ENCODE measurements at places on chromosomes 4 and X. TPM values are rescaled to one million over a fixed set of nuclear protein-coding genes. Genes with fewer than 3 reads are reported as not detected.

GRCh38 chrX:44675362-44676024 is 132.8 kb upstream of the FUNDC1 start:
- DNase-seq: peak; percentile 83

DNA sequence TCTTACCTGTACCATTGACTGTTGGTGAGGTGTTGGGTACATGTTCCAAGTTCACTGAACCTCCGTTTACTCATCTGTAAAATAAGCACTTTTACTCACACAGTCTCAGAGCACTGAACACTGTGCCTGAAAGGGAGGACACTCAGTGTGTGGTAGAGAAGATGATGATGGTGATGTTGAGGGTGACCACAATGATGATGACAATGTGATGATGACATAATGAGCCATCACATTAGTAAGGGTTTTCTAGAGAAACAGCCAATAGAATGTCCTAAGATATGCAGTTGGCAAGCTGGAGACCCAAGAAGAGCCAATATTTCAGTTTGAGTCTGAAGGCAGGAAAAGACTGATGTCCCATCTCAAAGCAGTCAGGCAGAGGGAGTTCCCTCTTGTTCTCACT is 315.4 kb upstream of the IGFBP7 start:
- no peak for DNase-seq

Gene LUZP4
- total RNA-seq: not detected

GRCh38 chrX:896256-896655 is 265.7 kb downstream of the SHOX start:
- DNase-seq: no peak

DNA sequence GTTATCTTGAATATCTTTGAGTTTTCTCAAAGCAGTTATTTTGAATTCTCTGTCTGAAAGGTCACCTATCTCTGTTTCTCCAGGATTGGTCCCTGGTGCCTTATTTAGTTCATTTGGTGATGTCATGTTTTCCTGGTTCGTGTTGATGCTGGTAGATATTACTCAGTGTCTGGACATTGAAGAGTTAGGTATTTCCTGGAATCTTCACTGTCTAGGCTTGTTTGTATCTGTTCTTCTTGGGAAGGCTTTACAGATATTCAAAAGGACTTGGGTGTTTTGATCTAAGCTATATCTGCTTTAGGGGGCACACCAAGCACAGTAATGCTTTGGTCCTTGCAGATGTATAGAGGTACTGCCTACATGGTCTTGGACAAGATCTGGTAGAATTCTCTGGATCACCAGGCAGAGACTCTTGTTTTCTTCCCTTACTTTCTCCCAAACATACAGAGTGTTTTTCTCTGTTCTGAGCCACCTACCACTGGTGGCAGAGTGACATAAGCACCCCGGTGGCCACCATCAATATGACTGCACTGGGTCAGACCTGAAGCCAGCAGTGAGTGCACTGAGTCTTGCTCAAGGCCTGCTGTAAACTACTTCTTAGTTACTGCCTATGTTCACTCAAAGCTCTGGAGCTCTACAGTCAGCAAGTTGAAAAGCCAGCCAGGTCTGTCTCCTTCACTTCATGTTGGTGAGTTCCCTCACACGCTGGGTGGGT is 193.5 kb upstream of the AMOT start:
- no peak for DNase-seq

Gene CXCL1
- 0.23 TPM for total RNA-seq

Gene CXCR3
- not detected for total RNA-seq

- DNase-seq: no peak
Measured at GRCh38 chr4:130035391-130035790, 939.4 kb downstream of the C4orf33 start.

DNA sequence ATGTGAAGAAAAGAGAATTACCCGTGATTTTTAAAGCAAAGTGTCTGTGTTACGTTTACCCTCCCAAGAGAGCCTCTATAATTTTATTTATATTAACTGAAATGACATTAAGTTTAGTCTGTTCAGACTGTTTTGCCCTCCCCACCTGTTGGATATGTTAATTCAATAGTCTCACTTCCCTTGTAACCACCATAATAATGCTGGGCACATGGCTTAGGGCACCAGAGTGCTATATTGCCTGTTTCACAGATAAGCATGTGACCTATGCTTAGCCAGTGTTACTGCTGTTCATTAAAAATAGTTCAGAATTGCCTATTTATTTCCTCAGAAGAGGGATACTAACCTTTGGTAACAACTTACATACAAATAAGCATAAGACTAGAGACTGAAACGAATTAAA is 446.2 kb downstream of the FAT4 start:
- DNase-seq: no peak

DNA sequence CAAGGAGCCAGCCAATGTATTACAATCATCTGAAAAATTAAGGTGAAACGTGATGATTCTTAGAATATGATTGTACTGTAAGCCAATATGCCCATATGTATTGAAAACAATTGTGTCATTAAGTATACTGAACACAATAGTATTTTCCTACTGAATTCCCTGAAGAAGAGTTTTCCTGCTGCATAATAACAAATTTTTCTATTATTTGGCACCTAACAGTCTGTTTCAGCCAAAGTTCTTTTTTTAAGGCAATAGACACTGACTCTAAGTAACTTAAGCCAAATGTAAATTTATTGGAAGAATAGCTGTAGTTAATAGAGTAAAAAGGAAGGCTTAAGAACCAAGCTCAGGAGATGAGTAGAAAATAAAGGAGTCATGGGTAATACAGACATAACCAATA is 220.6 kb downstream of the PPP4R3C start:
- no peak for DNase-seq

- DNase-seq: no peak
Measured at GRCh38 chr4:37524267-37524666, 161.9 kb downstream of the RELL1 start.

Gene SYP
- 0.45 TPM for total RNA-seq

GRCh38 chr4:53601251-53601764 is 10.0 kb upstream of the LNX1 start:
- DNase-seq: peak; percentile 99

Gene RBM46
- total RNA-seq: not detected

GRCh38 chr4:188414441-188414840 is 275.2 kb downstream of the TRIML1 start:
- no peak for DNase-seq

Measured in SJCRH30 (cell line).